ENCODE measurements at places on chromosomes 2 and 18.

GRCh38 chr2:105912081-105912480, 167.4 kb downstream of the NCK2 start:
- no peak for DNase-seq

- no peak for DNase-seq
Observed at GRCh38 chr2:193251909-193252308, 1057.2 kb upstream of the TMEFF2 start.

DNA sequence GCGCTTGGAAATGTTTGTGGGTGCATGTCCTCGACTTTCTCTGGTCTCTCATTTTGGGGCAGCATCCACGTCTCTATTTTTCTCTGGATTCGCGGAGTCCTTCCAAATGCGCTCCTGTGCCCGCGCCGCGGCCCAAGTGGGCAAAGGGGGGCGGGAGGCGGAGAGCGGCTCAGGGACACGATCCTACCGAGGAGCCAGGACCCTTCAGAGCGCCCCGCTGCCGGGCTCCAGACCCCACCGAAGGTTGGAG, 990 bp downstream of the EPAS1 start:
- no peak for DNase-seq

DNA sequence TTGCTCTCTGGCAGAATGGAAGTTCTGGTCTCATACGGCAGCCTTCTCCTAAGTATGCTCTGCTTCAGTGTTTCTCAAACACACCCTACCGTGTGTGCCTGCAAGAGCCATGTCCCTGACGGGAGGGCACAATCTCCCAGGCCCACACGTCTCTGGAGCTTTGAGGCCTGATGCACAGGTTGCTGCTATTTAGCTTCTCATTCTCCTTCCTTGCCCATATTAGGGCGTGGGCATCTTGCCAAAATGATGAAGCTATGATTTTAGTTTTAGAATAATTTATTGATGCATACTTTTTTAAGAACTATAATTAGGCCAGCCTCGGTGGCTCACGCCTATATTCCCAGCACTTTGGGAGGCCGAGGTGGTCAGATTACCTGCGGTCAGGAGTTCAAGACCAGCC, 107.9 kb downstream of the RNF144A start:
- DNase-seq: no peak

- no peak for DNase-seq
Observed at GRCh38 chr2:23531881-23532280, 146.9 kb downstream of the KLHL29 start.

GRCh38 chr2:70091816-70092215, 4.5 kb downstream of the PCBP1 start:
- no peak for DNase-seq

GRCh38 chr2:168705534-168706470, 96.6 kb upstream of the NOSTRIN start:
- DNase-seq: no peak

DNA sequence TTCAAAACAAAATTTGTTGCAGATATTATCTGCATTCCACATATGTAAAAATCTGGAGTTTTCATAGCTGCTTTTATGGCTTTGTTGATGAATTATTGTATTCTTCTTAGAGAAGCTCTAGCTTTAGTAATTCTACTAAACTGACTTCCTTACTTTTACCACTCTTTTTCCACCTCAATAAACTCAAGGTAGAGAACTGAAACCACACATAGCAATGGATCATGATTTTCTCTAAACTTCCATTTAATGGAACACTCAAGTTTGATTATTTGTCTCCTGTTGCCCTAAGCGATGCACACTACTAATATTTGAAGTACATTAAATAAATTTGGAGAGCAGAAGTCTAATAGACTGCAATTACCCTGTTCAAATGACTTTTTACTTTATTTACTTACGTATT, 192.0 kb downstream of the NBAS start:
- no peak for DNase-seq

DNA sequence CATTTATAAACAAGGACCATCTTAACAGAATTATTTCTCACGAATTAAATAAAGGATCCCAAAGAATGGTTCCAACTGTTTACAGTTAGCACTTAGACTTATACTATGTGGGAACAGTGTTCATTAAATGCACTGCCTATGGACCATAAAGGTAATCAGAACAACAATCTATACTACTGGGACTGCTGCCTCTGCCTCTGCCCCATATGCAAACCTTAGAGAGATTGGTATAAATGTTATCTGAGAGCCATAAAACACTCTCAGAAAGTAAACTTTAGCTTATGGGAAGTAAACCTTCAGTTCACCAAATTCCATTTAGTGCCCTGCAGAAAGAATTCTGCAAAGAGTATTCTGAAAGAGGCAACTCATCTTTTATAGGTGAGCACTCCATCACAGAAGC, 448.0 kb downstream of the NCKAP5 start:
- no peak for DNase-seq

DNA sequence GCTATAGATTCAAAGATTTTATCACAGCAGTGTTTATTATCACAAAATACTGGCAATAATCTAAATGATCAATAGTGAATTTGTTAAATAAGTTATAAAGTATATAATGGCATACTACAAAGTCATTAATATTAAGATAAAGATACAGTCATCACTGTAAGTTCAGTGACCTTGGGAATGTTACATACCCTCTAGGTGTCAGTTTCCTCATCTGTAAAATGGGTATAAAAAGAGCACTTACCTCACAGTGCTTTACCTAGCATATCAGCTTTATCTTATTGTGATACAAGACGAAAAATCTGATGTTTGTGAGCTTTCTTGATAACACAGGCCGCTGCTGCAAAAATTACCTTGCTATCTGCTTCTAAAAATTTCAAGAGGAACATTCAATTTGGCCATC, 112.2 kb downstream of the TMEM247 start:
- DNase-seq: no peak

- no peak for DNase-seq
Observed at GRCh38 chr18:48192542-48192941, 216.6 kb downstream of the ZBTB7C start.

DNA sequence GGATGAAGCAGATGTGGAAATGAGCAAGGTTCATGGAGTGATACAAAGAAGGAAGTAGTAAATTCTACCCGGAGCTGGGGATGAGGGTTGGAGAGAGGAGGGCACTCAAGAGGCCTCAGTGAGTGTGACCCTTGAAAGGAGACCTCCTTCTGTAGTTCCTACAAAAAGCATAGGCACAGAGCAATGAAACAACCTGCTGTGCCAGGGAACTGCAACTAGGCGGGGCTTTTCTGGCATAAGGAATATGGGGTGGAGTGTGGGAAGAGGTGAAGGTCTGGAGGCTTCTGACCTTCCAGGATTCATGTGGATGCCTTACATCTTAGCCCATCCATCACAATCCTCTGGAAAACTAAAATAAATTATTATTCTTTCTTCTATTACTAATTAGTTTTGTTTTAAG, 25.5 kb upstream of the PGAP1 start:
- DNase-seq: peak; percentile 56

DNA sequence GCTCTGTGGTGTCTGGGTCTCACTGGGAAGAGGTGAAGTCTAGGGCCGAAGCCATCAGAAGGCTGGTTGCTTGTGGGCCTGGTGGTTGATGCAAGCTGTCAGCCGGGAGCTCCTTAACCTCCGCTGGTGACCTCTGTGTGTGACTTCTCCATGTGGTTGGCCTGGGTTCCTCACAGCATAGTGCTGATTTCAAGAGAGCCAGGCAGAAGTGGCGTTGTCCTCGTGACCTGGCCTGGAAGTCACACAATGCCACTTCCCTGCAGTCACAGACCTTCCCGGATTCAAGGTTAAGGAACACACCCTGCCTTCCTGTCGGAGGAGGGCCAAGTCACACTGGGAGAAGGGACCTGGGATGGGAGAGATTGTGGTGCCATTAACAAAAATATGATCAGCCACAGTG, 303.7 kb upstream of the HS6ST1 start:
- DNase-seq: no peak

GRCh38 chr2:19987936-19988335, 2.0 kb downstream of the WDR35 start:
- no peak for DNase-seq

GRCh38 chr18:63096327-63096874, 223.2 kb downstream of the BCL2 start:
- no peak for DNase-seq

- DNase-seq: no peak
Observed at GRCh38 chr2:150824118-150824517, 336.7 kb upstream of the RND3 start.

- DNase-seq: no peak
Observed at GRCh38 chr2:16055848-16056580, 115.7 kb downstream of the MYCN start.

- no peak for DNase-seq
Observed at GRCh38 chr18:9825571-9826073, 60.2 kb upstream of the TXNDC2 start.

- DNase-seq: peak; percentile 41
Observed at GRCh38 chr2:166494140-166494624, at the start of gene SCN7A. Gene SCN7A (minus strand): TSS chr2:166494249. CDS start chr2:166477696, 16,553 bp downstream.

DNA sequence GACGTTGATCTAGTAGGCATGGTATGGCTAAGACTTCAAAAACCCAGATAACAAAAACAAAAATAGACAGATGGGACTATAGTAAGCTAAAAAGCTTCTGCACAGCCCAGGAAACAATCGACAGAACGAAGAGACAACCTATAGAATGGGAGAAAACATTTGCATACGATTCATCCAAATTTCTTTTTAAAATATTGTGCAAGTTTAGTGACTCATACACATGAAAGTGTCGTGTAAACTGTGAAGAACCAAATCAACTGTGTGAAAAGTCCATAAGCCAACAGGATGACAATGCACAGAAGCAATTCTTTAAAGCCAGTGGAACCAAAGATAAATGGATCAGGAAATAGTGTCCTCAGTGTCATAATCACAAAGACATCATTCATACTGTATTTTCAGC, 671.1 kb downstream of the RNF144A start:
- no peak for DNase-seq

GRCh38 chr2:111194835-111195621, 74.3 kb downstream of the BCL2L11 start:
- no peak for DNase-seq

- DNase-seq: no peak
Observed at GRCh38 chr2:11160731-11161455, 5.6 kb downstream of the SLC66A3 start.

GRCh38 chr2:151560289-151560688, 150.6 kb downstream of the RIF1 start:
- no peak for DNase-seq

DNA sequence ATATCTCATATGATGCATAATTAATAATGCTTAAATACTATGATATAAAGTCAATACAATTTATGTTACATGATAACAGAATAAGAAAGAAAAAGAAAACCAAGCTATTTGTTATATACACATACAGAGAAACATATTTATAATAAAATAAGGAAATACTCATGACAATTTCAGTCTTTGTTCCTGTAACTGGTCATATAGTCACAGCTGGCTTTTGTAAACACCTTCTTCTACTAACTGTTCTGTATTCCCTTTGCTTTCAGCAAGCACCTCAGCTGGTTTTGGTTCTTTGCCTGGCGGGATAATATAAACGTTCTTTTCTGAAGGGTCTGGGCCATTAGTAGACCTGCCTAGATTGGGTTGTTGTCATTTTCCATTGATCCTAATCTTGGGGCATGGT, 158.5 kb downstream of the COPS8 start:
- DNase-seq: no peak

GRCh38 chr2:200862532-200863000, 1.9 kb downstream of the CLK1 start:
- peak; percentile 18 for DNase-seq

DNA sequence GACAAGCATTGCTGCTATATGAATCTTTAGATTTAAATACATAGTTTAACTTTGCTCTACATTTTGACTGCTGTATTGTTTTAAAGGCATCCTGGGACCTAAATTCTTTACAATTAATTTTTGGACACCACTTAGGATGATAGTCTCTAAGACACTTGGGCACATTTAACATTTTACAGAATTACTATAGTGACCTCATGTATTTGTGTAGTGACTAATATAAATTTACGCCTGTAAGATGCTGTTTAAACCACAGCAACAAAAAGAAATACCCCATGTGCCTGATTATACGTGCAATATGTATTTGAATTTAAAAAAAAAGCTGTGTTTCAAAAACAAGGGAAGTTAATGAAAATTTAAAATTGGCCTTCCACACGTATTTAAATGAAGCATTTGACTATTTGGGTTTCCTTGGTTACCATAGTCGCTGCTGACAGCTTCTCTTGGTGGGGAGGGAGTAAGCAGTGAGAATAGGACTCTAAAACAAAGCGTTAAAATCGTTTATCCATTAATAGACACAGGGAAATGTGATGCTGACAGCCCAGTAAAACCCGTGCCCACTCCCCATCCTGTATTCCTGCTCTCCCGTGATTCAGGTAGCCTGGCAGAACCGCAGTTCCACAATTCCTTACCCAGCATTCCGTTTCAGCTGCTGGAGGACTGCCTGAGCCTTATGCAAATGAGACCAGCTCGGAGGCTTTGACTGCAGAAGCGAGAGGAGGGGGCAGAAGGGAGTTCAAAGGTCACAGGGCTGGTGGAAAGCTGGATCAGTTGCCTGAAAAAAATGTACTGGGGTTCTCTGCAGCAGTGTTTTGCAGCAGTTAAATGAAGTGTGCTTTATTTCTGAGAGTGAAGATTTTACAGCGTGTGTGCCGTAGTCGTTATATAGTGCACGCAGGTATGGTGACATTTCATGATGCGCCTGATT, 104.3 kb downstream of the CSRNP3 start:
- peak; percentile 93 for DNase-seq

- no peak for DNase-seq
Observed at GRCh38 chr18:10247021-10247741, 207.3 kb upstream of the APCDD1 start.

DNA sequence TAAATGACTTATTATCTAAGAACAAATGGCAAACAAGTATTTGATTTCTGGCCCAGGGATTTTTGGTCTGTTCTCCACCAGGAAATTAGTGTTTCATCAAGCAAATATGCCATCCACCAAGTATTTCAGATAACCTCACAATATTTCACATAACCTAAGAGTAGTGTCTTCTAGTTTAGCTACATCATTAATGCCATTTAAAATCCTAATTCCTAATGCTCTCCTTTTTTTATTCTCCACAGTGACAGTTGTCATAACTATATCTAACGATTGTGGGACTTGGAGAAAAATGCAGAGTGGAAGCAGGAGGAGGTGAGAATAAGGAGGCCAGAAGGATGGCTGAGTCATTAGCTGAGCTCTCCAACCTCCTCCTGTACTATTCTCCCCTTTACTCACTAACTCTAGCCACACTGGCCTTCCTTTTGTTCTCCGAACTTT, 58.5 kb upstream of the CTLA4 start:
- no peak for DNase-seq

- no peak for DNase-seq
Observed at GRCh38 chr2:69701100-69701945, 40.6 kb upstream of the ANXA4 start.

GRCh38 chr2:112712903-112713584, 7.8 kb upstream of the NT5DC4 start:
- no peak for DNase-seq

DNA sequence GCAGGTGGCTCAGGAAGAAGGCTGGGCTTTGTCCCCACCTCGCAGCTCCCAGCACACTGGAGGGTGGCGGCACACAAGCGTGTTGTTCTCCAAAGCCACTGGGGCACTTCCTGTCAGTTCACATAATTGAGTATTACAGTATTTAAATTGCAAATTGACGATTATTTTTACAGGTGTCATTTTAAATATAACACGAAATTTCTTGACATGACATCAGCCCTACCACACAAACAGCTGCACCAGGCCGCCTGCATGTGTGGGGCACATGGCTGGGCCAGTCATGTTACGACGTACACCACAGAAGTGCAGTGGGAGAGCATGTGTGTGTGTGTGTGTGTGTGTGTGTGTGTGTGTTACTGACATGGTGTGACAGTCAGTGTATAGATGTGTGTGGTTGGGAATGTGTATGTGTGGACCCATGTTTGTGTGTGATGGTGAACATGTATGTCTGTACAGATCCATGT, 155.6 kb downstream of the TTC32 start:
- no peak for DNase-seq

Measured in NCI-H748 treated with DMSO at 0.1 percent for 48 hours (cell line).